ENCODE measurements at places on chromosomes 6 and 20.
A peak's percentile ranks its signal among the peaks of the same experiment; 100 is the strongest.

DNA sequence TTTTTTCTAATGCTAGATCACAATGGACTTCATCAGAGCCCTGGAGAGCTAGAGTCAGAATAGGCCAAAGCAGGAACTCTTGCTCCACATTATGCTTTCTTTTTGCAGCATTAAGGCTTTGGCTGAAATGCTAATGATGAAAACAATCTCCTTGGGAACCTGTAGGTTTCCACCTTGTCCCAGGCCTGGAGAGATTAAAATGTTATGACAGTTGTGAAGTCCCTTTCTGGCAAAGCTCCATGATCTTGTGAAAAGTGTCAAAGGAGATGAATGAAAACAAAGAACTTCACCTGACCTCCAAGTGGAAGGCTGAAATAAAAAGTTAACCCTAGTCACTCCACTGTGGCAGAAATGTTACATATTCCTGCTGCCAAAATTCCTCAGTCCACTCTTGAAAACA is 64.0 kb upstream of the LRRC1 start:
- peaks cover 3% of the 10 kb centered on the region for H3K36me3 ChIP-seq
- peaks cover 10% of the 10 kb centered on the region for H3K4me1 ChIP-seq
- no peak overlapping the region for H3K4me3 ChIP-seq
- no peak for DNase-seq
- peaks cover 5% of the 10 kb centered on the region for H3K27me3 ChIP-seq
- H3K27ac ChIP-seq, result no peak overlapping the region

DNA sequence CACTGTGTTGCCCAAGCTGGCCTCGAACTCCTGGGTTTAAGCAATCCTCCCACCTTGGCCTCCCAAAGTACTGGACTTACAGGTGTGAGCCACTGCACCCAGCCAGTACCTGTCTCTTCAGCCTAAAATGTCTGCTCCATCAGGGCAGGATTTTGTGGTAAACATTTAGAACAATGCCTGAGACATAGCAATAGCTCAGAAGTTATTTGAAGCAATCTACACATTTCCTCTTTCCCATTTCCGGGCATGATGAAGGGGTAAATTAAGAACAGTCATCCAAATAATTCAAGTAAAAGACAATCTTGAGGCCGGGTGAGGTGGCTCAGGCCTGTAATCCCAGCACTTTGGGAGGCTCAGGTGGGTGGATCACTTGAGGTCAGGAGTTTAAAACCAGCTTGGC is 69.0 kb upstream of the ZNF217 start:
- H3K27ac ChIP-seq, result no peak overlapping the region
- DNase-seq, result no peak

DNA sequence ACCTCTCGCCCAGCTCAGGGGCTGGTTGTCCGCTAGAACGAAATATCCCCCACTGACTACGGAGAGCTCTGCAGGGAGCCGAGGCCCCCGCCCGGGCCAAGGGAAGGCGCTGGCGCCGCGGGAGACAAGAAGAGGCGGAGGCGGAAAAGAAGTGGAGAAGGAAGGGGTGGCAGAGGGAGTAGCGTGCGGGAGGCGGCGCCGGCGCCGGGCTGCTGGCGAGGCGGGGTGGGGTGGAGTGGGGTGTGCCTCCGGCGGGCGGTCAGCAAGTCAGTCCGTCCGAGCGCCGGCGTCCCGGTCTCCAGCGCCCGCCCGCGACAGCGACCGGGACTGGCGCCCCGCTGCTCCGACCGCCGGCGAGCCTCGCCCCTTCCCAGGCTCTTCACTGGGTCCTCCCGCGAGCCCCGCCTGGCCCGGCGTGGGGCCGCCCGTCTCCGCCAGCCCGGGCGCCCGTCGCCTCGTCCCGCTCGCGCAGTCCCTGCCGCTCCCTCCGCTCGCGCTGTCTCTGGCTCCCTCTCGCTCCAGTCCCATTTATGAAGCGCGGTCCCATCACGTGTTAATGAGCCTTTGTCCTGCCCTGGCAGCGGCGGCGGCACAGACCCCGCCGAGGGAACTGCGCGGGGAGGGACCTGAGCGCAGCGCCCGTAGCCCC is at the start of gene CNR1:
Gene CNR1, minus strand, starts transcription at position 504 of the 649 bp plus-strand sequence. CDS start 21,073 bp downstream, outside the sequence.
- H3K36me3 ChIP-seq, result no peaks in the 10 kb centered on the region
- peak within 1 kb of the TSS; percentile 17 for H3K27ac ChIP-seq
- H3K4me1 ChIP-seq, result peaks cover 12% of the 10 kb centered on the region
- H3K4me3 ChIP-seq, result peak within 1 kb of the TSS; percentile 82

- H3K27me3 ChIP-seq, result peaks cover 41% of the 10 kb centered on the region
- no peak for DNase-seq
- H3K36me3 ChIP-seq, result no peaks in the 10 kb centered on the region
Measured at GRCh38 chr6:21478883-21479539, 114.5 kb upstream of the SOX4 start.

DNA sequence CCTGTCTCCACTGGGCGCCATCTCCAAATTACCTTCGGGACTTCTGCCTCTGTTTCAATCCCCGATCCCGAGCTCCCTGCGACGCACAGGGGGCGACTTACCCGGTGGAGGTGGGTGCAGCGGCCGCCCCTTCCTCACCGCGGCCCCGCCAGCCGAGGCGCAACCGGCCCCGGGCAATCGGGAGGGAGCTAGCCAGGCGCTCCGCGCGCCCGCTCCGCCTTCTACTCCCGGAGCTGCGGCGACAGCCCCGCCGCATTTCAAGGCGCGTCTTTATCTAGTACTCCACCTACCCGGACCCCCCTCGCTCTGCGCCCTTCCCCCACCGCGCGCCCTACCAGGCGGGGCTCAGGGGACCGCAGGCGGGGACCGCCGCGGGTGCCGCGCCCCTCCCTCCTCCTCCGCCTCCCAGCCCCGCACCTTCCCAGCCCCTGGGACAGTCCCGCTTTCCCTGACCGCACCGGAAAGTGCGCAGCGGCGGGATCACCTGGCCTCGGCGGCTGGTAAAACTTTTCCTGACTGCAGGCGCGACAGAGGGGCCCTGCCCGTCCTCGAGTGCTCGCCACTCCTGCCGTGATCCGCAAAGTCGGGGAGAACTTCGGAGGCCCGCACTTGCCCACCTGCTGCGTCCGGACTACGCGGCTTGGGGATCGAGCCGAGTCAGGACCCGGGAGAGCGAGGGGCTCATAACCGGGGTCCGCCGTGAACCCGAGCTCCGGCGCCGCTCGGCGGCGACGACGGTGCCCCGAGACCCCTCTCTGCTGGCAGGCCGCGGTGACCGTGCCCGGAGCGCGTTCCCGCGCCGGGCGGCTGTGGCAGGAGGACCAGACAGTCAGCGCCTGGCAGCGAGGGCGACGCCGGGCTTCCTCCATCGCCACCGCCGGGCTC is 8.0 kb upstream of the NKX2-2 start:
- no peak overlapping the region for H3K27ac ChIP-seq
- no peak for DNase-seq
- peaks cover 14% of the 10 kb centered on the region for H3K4me1 ChIP-seq
- no peak overlapping the region for H3K4me3 ChIP-seq
- peaks cover 10% of the 10 kb centered on the region for H3K36me3 ChIP-seq
- H3K27me3 ChIP-seq, result peaks cover 92% of the 10 kb centered on the region

DNA sequence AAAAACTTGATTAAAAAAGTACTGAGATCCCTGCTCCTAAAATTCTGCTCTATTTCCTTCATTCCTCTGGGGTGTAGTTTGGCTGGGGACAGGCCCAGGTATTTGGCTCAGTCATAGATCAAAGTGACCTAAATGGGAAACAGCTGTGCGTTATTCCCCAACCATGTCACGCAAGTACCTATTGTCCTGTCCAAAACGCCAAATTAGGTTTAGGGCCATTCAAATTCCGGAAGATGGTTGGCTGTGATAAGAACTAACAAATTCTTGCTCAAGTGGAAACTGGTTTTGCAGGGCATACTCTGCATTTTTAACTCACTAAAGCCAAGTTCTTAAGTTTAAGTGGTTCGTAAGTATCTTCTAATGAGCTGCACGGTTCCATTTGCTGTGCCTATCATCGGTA is 147.6 kb upstream of the TMEM170B start:
- H3K4me1 ChIP-seq, result peaks cover 8% of the 10 kb centered on the region
- peaks cover 14% of the 10 kb centered on the region for H3K27me3 ChIP-seq
- no peaks in the 10 kb centered on the region for H3K36me3 ChIP-seq
- DNase-seq, result no peak

DNA sequence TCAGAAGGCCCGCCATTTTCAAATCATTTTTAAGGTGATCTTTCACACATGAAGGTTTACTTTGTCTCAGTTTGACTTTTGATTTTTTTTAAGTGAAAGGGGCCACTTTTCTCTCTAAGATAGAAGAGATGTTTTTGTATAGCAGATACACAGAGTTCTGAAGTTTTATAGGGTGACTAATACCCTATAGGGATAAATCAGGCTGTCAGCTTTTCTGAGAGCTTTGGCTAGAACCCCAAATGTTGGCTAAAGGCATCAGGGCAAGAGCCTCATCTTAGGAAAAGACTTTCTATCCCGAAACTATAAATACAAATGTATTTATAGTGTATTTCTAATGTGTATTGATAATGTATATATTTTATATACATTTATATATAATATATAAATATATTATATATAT is 181.4 kb downstream of the TBX18 start:
- H3K27me3 ChIP-seq, result no peaks in the 10 kb centered on the region
- H3K4me3 ChIP-seq, result no peak overlapping the region
- no peaks in the 10 kb centered on the region for H3K4me1 ChIP-seq
- no peak for DNase-seq

GRCh38 chr20:23399568-23400241 is 21.6 kb downstream of the NAPB start:
- no peaks in the 10 kb centered on the region for H3K27me3 ChIP-seq
- no peak overlapping the region for H3K4me3 ChIP-seq
- H3K4me1 ChIP-seq, result peaks cover 35% of the 10 kb centered on the region
- no peak for DNase-seq
- H3K36me3 ChIP-seq, result peaks cover 22% of the 10 kb centered on the region
- peak overlapping the region; percentile 30 for H3K27ac ChIP-seq

DNA sequence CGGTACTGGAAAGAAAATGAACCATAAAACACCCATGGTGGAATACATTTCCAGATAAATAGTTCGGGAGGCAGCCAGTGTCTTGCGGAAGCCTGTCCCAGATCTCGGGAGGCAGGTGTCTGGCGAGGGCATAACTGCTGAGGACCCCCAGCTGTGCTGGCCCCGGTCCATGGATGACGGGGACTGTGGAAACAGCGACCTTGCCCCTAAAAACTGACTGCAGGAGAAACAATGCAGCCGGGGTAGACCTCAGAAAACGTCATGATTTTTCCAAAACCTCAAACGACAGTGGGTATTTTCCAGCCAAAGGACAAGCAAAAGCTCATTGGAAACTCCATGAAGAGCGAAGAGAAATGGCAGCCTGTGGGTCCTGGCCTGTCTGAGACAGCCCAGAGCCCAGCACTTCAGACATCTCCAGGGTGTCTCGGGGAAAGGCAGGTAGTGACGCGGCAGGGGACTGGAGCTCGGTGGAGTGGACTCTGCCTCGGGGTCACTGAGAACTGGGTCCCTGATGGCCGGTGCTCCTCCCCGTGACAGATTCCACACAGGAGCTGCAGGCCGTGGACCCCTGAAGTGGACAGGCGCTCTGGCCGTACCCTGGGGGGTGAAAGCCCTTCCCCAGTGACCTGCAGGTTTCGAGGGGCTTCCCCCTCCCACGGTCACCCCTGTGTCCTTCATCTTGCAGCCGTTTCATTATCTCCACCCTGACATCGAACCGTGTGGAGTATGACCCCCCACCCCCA is 188.6 kb downstream of the SYNDIG1 start:
- no peak for DNase-seq
- H3K27ac ChIP-seq, result no peak overlapping the region
- H3K36me3 ChIP-seq, result no peaks in the 10 kb centered on the region
- no peaks in the 10 kb centered on the region for H3K4me1 ChIP-seq
- no peak overlapping the region for H3K4me3 ChIP-seq
- peaks cover 13% of the 10 kb centered on the region for H3K27me3 ChIP-seq

GRCh38 chr20:1567392-1568162 is 10.1 kb upstream of the SIRPD start:
- H3K36me3 ChIP-seq, result peaks cover 3% of the 10 kb centered on the region
- no peak overlapping the region for H3K27ac ChIP-seq
- H3K4me3 ChIP-seq, result no peak overlapping the region
- peaks cover 28% of the 10 kb centered on the region for H3K27me3 ChIP-seq

- H3K4me3 ChIP-seq, result no peak overlapping the region
- H3K27ac ChIP-seq, result no peak overlapping the region
- H3K27me3 ChIP-seq, result peaks cover 4% of the 10 kb centered on the region
Measured at GRCh38 chr6:87884203-87884602, 163.4 kb upstream of the SPACA1 start.

DNA sequence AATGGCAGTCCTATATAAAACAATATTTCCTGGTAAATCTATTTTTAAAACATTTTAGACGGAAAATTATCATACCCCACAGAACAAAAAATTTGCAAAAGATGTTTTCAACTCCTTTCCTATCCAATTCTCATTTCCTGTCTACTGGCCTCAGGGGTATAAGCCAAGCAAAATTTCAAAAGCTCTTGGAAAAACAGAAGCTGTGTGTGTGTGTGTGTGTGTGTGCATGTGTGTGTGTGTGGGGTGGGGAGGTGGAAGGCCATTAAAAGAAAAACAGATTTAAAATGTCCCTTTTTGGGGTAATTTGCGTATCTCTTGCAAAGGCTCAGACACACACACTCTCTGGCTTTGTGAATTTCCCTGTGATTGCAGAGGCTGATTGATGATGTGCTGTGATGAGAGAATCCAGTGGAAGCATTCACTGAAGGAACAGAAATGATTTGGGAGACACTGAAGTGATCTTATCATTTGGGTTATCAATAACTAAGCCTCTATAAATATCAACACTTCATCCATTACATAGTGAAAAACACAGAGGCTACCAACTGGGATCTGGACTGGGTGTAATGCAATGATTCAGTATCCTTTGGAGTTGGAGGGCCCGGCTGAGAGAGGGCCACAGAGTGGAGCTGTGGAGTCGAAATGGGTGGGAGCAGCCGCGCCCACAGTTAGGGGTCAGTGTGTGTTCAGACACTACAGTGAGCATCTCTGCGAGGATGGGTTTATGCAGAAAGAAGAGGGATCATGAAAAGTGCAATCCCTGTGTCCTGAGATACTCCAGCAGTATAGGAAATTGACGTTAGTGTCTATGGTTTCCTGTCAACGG is 106.8 kb upstream of the PREP start:
- DNase-seq, result no peak
- H3K4me3 ChIP-seq, result no peak overlapping the region
- H3K36me3 ChIP-seq, result no peaks in the 10 kb centered on the region
- no peak overlapping the region for H3K27ac ChIP-seq
- H3K4me1 ChIP-seq, result peaks cover 5% of the 10 kb centered on the region

DNA sequence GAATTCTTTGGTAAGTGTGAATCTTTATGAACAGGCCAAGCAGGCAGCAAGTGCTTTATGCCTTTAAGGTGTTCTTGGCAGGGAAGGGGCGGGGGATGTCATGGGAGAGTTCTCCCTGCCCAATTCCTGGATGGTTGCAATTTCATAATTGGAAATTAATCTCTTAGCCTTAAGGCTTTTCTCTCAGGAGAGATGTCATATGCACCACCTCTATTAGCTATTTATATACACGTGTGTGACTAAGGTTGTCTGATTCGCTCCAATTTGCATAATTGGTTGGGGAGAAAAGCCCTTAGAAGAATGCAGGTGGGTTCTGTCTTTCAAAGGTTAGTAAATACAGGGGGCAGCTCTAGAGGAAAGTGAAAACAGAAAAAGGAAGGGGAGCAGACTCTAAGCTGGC is 5.2 kb upstream of the ENPP5 start:
- DNase-seq, result no peak
- no peaks in the 10 kb centered on the region for H3K27me3 ChIP-seq
- H3K4me3 ChIP-seq, result peak overlapping the region; percentile 80
- peaks cover 8% of the 10 kb centered on the region for H3K36me3 ChIP-seq

All from effector memory CD8-positive, alpha-beta T cell (primary cell).